Heart left ventricle (tissue), 16 donors: ENCODE measurements at places on chromosomes 2 and 18.
A peak's percentile ranks its signal among the peaks of the same experiment; 100 is the strongest.

- no peak for DNase-seq
These were observed 70.0 kb upstream of the PPP1CB start for GRCh38 chr2:28681606-28682005.

DNA sequence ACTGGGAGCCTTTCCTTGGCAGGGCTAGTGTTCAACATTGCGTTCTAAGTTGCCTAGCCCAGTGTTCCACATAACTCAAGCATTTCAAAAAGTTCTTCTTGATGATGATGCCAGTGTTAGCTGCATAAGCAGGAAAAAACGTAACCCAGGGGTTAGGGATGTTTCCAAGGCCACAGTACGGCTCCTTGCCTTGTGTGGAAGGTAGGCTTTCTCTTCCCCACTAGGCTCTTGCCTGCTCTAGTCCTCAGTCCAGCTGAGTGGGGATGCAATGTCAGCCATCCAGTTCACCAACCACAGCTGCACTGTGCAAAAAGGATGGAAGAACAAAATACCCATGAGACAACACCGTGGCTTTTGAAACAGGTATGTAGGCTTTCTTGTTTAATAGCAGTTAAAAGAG lies 28.0 kb upstream of the CYP26B1 start:
- no peak for DNase-seq

- DNase-seq, result no peak
These were observed 6.7 kb upstream of the NEURL3 start for GRCh38 chr2:96511851-96512250.

- DNase-seq, result no peak
These were observed 62.3 kb upstream of the FSIP2 start for GRCh38 chr2:185676316-185676715.

DNA sequence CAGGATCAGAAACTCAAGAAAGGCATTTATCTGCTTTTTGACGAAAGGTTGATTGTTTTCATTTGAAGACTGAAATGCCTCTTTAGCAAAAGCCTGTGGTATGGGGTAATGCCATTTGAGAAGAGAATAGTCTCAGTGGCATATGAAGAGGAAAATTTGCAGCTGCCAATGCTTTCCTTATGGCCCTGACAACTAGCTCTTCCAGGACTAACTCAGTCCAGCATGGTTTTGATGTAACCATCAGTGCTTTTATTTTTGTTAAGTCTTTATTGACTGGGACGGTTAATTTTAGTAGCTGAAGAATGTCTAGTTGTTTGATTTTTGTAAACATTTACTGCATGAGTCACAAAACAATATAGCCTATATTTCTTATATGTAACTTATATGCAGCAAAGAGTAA lies 158.4 kb downstream of the LNPK start:
- DNase-seq, result no peak

- DNase-seq, result no peak
These were observed 46.0 kb downstream of the PTGR3 start for GRCh38 chr18:75162978-75163377.

- no peak for DNase-seq
These were observed 381.2 kb downstream of the TXNL1 start for GRCh38 chr18:56257205-56257604.

- DNase-seq, result no peak
These were observed 32.5 kb upstream of the SGPP2 start for GRCh38 chr2:222391743-222392285.

- no peak for DNase-seq
These were observed 154.6 kb downstream of the ZNF516 start for GRCh38 chr18:76340410-76340809.

DNA sequence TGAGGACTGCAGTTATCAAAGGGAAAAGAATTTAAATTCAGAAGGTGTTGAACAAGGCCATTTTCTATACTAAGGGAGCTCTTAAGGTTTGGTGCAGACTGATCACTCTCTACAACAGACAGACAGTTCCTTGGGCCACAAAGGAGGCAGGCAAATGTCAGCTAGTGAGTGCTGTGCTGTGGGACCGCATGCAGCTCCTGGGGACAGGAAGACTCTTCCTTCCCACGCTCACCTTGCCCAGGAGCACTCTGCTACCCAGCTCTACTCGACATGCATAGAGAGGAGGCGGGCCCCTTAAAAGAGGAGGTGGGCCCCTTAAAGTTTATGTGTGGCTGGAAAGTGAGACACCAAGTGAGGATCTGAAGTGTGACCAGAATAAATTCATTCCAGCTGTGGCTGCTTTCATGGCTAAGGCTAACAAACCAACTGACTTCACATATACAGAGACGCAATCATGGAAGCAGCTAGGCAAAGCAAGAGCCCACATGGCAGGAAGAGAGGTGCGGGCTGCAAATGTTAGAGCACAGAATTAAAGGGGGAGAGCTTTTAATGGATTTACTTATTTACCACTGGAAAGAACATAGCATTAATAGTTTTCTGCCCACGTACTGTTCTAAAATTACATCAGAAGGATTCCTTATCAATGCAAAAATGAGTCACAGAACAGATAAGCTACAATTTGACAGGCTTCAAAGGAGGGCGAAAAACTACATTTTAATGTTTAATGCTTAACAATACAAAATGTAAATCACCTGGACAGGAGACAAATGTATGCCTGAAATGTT lies 101.4 kb upstream of the RNU4ATAC start:
- no peak for DNase-seq

DNA sequence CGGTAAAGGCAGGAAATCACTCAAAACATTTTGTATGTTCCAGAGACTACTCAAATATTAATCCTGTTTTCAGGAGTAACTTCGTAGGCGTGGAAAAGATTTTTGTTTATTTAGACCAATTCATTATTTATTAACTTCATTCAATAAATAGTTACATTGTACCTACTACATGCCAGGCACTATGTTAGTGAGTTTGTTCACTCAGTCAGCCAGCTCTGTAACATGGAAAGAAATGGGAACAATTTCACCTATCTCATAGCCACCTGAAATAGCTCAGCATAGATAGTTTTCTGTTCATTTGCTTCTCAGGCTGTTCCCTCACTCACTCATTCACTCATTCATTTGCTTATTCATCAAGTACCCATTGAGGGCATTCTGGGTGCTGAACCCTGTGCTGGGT lies 34.6 kb downstream of the TTC39C start:
- DNase-seq, result no peak

DNA sequence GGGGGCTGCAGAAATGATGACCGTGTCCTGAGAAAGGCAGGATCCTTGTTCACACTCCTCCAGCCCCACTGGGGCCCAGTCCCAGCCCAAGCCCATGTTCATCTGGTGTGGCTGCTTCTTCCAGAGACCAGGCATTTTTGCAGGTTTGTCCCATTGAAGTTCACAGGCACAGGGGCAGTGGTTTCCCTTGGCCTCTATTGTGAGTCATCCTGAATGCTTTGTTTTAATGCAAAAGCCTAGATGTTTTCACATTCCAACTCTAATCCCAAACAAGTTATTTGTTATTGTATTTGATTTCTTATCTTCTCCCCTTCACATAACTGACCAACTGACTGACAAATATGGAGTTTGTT lies 426.4 kb upstream of the ID2 start:
- no peak for DNase-seq

GRCh38 chr2:73021371-73022010 lies 50.0 kb downstream of the SFXN5 start:
- DNase-seq, result peak; percentile 5

- peak; percentile 90 for DNase-seq
These were observed 112.1 kb downstream of the NFATC1 start for GRCh38 chr18:79507546-79508480.

DNA sequence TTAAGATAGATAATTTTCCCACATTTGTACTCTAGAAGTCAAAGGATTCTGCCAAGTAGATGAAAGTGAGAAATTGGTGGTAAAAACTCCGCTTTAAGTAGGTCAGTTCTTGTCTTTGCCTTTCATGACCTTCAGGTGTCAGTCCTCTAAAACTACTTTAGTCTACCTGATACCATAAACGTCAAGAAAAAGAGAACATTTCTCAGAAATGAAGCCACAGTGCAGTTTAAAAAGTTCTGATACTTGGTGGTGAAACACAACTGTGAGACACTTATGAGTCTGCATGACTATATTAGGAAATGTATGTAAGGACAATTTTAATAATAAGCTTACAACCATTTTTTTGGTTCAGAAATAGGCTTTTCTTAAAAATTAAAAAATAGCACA lies 583.3 kb downstream of the SATB2 start:
- DNase-seq, result no peak
